ENCODE measurements at places on chromosomes 13 and 19. TPM values are rescaled to one million over a fixed set of nuclear protein-coding genes. Genes with fewer than 3 reads are reported as not detected.

DNA sequence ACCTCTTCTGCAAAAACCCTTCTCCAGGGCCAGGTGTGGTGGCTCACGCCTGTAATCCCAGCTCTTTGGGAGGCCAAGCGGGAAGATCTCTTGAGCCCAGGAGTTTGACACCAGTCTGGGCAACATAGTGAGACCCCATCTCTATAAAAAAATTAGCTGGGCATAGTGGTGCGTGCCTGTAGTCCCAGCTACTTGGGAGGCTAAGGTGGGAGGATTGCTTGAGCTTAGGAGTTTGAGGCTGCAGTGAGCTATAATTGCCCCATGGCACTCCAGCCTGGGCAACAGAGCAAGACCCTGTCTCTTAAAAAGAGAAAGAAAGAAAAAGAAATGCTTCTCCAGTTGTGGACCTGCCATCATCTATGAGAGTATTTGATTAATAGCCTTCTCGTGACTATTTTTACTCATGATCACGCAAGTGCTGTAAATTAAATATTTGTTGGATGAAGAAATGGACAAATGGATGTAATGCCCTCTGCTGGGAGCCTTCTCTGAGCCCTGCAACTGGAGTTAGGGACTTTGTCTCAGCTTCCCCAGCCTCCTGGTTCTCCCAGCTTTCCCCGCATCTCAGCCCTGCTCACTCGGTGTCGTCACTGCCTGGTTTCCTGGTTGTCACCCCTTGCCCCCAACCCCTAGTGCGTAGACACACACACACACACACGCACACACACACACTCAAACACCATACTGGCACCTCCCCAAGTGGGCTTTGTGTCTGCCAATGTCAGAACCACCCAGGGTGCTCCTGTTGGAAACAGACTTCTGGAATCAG is 12.2 kb downstream of the WIZ start:
- DNase-seq, result no peak

DNA sequence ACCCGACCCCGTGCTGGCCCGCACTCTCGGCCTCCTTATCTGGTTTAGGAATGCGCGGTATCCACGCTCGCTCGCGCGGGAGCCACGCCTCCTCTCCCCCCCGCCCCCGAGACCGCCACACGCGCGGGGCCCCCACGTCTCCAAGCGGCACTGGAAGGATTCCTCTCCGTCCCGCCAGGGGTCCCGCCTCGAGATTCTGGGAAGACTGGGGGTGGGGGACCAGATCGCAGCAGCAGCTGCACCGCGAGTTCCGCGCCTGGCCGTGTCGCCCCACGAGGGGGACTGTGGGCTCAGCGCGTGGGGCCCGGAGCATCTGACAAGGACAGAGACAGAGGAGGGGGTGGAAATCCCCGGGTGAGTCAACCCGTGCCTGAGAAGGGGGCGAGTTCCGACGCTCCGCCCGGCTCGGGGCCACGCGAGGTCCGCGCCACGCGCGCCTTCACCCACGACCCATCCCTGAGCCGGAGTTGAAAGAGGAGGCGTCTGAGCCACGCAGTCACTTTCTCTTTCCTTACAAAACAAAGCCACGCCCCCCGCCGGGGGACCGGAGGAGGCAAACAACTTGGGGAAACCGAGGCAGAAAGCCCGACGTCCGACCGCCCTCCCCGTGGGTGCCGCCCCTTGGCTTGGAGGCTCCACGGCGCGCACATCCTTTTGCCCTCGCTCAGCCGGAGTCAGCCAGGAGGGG is 814 bp downstream of the S1PR2 start:
- no peak for DNase-seq

Gene LILRB1
- 1.1 TPM for polyA plus RNA-seq

DNA sequence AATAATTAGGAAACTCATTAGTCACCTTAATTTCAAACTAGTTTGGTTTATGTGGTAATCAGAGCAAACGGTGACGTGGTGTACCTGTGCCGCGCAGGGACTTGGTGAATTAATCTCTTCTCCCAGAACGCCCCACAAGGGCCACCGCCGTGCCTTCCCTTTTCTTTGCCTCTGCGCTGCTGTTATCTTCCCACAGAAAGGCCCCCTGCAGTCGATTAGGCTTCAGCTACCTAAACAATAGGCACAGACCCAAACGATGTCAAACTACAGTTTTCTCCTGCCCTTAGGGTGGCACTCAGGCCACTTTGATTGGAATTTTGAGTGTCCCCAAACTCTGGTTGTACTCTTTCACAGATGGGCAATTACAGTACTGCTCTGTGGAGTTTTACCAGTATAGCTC is 115.5 kb downstream of the GGACT start:
- DNase-seq, result no peak

Gene ZNF296
- polyA plus RNA-seq, result 0.91 TPM

Gene ZNF490
- polyA plus RNA-seq, result 2.6 TPM

- DNase-seq, result no peak
Measured at GRCh38 chr19:1109032-1109551, 5.3 kb downstream of the GPX4 start.

- no peak for DNase-seq
Measured at GRCh38 chr13:76620036-76620435, 266.2 kb downstream of the KCTD12 start.

Gene TGFBR3L
- polyA plus RNA-seq, result 0.24 TPM

DNA sequence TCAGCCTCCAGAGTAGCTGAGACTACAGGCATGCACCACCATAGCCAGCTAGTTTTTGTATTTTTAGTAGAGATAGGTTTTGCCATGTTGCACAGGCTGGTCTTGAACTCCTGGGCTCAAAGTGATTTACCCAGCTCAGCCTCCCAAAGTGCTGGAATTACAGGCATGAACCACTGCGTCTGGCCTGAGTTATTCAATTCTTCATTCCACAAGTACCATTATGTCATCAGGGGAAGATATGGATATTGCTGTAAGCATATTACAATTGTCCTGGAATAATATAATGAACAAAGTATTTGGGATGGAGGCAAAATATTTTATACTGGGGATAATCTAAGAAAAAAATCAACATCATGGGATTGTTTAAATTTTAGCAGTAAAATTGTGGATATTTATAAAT is 646.0 kb upstream of the SLITRK6 start:
- DNase-seq, result no peak

Gene LGALS7
- polyA plus RNA-seq, result 0.42 TPM

DNA sequence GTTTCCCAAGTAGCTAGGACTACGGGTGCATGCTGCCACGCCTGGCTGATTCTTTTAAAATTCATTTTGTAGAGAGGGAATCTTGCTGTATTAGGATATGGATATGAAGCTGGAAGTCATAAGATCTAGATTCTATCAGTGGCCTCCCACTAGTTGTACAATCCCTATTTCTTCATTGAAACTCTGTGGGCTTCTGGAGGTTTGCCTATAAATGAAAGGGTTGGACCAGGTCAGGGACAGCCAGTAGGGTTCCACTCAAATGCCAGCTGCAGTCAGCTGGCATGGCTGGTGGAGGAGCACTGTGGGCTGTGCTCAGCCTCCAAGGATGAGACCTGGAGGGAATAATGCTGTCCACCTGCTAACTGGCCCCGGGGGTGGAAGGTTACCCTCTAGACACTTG is 110.2 kb upstream of the GJB6 start:
- DNase-seq, result no peak

GRCh38 chr13:51912511-51913225 is 50.9 kb downstream of the CCDC70 start:
- no peak for DNase-seq

DNA sequence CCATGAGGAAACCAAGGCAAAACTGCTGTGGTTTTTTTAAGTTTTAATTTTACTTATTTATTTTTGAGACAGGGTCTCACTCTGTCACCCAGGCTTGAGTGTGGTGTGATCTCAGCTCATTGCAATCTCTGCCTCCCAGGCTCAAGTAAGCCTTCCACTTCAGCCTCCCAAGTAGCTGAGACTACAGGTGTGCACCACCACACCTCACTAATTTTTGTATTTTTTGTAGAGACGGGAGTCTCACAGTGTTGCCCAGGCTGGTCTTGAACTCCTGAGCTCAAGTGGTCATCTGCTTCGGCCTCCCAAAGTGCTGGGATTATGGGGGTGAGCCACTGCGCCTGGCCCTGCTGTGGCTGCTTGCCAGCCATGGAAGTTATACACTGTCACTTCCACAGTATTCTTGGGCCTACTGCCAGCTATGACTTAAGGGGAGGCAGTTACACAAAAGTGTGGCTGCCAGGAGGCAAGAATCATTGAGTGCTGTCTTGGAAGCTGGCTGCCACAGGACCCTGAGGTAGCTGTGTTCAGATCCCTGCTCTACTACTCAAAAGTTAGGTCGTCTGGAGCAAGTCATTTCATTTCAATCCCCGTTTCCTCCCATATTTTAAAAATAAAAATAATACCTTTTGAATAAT is 12.7 kb downstream of the FARP1 start:
- DNase-seq, result no peak

Gene SPRED3
- 0.59 TPM for polyA plus RNA-seq
